ENCODE measurements at places on chromosomes 1 and 21.

- no peak for DNase-seq
Measured at GRCh38 chr1:58721247-58721820, 21.5 kb upstream of the MYSM1 start.

DNA sequence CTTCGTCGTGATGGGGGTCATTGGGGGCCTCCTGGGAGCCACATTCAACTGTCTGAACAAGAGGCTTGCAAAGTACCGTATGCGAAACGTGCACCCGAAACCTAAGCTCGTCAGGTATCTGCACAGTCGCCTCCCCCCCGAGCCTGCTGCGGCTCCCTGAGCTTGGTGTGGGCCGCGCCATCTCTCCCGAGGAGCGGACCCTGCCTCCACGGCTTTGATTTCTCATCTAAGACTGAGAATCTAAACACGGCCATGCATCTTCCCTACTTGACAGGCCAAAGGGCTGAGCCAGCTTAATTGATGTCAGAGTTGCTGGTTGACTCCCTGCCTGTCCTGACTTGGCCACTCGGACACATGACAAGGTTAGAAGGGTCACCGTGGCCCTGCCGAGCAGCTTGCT, 19.1 kb downstream of the NPPA start:
- DNase-seq, result no peak

DNA sequence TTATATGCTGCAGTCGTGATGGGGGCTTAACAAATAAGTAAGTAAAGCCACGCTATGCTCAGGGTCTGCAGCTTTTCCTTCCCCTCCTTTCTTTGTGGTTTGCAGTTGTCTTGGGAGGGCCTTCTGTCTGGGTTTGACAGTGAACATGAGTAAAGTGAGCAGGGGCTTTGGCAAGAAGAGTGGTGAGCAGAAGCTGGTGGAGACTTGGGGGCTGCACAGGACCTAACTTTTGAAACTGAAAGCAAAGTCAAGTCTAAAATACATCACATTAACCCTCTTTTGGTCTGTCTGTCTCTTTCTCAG, 368.6 kb upstream of the VAMP3 start:
- DNase-seq, result no peak

GRCh38 chr21:26154753-26155152, 15.8 kb downstream of the APP start:
- no peak for DNase-seq

DNA sequence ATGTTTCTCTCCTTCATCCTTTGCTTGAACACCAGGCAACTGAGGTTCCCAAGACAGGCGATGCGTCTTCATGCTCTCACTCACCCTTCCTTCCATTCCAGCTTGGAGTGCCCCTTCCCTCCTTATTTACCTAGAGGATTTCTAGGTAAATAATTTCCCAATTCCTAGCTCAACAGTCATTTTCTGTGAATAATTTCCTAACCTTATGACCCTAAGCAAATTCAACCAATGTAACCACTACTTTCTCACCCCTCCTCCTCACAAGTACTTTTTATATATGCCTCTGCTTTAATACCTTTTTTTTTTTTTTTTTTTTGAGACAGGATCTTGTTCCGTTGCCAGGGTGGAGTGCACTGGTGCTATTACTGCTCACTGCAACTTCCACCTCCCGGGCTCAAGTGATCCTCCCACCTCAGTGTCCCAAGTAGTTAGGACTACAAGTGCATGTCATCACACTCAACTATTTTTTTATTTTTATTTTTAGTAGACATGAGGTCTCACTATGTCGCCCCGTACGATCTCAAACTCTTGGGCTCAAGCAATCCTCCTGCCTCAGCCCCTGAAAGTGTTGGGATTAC, 86.7 kb downstream of the USP24 start:
- no peak for DNase-seq

- DNase-seq, result no peak
Measured at GRCh38 chr1:210482945-210483617, 154.4 kb downstream of the HHAT start.

- peak; percentile 47 for DNase-seq
Measured at GRCh38 chr1:2554621-2555387, 1.4 kb upstream of the TNFRSF14 start.

- DNase-seq, result no peak
Measured at GRCh38 chr1:206715120-206715519, 30.4 kb downstream of the MAPKAPK2 start.

DNA sequence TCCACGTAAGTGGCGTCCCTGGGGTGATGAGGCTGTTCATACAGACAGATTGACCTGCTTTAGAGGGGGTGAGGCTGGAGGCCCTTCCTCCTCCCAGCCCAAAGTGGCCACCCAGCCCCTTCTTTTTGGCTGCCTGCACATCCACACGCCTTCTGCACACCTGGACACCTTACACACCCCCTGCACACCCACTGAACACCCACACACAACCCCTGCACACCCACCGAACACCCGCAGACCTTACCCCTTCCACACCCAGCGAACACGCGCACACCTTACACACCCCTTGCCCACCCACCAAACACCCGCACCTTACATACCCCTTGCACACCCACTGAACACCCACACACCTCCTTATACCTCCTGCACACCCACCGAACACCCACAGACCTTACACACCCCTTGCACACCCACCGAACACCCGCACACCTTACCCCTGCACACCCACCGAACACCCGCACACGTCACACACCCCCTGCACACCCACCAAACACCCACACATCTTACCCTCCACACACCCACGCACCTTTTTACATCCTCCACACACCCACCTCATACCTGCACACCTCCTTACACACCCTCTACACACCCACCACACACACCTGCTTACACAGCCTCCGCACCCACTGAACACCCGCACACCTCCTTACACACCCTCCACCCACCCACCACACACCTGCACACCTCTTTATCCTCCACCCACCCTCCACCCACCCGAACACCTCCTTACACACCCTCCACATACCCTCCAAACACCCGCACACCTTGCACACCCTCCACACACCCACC, 37.7 kb downstream of the COQ8A start:
- no peak for DNase-seq

DNA sequence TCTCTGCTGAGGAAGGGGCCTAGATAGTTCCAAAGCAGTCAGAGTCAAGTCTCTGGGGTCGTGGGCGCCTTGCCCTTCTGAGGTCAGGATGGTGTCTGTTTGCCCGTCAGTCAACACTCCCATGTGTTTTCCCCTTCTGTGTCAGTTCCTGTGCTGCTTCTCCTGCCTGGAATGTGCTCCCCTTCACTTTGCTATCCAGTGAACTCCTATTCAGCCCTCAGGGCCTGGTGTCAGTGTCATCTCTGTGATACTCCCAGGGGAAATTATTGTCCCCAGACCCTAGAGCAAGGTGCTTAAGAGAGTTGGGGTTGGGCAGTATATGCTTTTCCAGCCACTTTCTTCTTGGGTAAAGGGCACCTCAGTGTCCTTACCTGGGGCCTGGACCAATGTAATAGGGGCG, 45.8 kb upstream of the SYNC start:
- DNase-seq, result no peak

DNA sequence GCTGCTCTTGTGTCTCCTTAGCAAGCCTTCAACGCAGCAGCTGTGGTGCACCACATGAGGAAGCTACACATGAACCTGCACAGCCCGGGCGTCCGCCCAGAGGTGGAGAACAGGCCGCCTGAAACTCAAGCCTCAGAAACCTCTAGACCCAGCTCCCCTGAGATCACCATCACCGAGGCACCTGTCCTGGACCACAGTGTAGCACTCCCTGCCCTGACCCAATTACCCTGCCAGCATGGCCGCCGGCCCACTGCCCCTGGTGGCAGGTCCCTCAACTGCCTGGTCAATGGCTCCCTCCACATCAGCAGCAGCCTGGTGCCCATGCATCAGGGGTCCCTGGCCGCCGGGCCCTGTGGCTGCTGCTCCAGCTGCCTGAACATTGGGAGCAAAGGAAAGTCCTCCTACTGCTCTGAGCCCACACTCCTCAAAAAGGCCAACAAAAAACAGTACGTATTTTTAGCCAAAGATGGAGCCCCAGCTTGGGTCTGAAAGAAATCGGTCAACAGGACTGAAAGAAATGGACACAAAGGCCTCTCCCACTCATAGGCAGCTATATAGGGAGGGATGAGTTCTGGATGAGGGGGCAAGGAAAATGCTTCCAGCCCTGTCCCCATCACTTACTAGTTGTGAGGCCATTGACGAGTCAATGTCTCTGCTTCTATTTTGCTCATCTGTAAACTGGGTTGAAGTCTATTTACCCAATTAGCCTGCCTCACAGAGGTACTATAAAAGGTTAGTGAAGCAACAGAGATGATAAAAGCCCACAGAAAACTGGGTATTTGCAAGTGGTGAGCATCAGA, 28.5 kb downstream of the CAMK1G start:
- no peak for DNase-seq

- DNase-seq, result no peak
Measured at GRCh38 chr1:63626222-63626621, 33.0 kb downstream of the PGM1 start.

DNA sequence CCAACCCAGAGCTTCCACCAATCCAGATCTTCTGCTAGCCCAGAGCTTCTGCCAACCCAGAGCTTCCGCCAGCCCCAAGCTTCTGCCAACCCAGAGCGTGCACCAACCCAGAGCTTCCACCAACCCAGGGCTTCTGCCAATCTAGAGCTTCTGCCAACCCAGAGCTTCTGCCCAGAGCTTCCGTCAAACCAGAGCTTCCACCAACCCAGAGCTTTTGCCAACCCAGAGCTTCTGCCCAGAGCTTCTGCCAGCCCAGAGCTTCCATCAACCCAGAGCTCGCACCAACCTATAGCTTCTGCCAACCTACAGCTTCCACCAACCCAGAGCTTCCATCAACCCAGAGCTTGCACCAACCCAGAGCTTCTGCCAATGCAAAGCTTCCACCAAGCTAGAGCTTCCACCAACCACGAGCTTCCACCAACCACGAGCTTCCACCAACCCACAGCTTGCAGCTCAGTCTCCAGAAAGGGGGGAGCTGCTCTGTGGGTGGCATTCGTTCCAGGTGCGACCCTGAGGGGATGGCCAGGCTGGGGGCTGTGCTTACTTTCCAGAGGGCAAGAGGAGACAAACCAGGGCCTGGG, 23.8 kb downstream of the CRYAA start:
- no peak for DNase-seq

DNA sequence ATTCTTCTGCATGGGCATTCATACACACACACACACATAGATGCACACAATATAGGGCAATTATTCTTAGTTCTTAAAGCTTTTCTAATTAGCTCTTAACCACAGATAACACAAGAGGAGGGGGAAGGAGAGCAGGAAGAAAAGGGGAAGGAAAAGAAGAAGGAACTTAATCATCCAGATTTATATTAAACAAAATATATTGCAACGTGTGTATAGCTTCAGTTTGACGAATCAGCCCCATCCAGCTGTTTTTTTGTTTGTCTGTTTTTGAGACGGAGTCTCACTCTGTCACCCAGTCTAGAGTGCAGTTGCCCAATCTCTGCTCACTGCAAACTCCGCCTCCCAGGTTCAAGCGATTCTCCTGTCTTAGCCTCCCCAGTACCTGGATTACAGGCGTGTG, 21.7 kb upstream of the ANKRD13C start:
- DNase-seq, result no peak

DNA sequence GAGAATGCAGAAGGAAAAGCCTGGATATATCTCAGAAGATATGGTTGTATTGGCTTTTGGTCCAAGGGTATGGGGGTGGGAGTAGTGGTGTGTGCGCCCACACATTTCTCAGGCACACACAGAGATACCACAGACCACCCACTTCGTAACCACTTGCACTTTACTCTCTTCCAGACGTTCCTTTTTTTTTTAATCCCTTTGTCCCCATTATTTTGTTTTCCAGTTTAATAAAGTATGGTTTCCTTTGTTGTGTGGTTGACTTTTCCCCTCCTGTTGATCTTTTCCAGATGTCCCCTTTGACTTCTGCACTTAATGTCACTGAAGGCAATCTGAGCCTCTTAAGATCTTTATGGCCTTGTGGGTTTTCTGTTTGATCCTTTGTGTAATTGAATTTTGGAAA, 10.5 kb upstream of the TARS2 start:
- no peak for DNase-seq

DNA sequence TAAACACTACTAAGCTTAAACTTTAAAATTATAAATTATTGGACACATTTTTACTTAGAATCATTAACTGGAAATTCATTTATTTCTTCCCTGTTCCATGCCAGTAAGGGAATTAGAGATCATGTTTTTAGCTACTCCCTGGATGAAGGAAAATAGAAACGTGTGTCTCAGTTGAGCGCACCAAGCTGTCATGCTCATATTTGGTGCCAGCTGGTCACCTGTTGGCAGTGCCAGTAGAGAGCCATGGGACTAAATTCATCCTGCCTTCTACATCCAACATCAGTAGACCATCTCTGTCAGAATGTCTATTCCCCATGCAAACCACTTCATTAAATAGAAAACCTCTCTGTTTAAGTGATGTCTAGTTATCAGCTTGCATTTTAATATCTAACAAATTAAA, 17.4 kb upstream of the SLC22A15 start:
- DNase-seq, result no peak

- DNase-seq, result no peak
Measured at GRCh38 chr1:164660775-164661174, 101.8 kb downstream of the PBX1 start.

DNA sequence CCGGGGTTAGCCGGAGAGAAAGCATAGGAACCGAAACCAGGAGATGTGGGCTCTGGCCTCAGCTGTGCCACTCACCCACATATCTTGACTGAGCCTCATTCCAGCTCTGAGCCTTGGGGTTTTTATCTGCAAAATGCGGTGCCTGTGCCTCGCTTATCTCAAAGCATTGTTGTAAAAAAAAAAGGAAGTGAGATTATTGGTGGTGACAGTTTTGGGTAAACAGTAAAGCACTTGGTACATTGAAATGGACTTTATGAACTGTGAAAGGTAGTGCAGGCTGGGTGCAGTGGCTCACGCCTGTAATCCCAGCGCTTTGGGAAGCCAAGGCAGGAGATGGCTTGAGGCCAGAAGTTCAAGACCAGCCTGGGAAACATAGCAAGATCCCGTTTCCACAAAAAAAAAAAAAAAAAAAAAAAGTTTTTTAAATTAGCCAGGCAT, 3.8 kb downstream of the PTAFR start:
- peak; percentile 30 for DNase-seq

DNA sequence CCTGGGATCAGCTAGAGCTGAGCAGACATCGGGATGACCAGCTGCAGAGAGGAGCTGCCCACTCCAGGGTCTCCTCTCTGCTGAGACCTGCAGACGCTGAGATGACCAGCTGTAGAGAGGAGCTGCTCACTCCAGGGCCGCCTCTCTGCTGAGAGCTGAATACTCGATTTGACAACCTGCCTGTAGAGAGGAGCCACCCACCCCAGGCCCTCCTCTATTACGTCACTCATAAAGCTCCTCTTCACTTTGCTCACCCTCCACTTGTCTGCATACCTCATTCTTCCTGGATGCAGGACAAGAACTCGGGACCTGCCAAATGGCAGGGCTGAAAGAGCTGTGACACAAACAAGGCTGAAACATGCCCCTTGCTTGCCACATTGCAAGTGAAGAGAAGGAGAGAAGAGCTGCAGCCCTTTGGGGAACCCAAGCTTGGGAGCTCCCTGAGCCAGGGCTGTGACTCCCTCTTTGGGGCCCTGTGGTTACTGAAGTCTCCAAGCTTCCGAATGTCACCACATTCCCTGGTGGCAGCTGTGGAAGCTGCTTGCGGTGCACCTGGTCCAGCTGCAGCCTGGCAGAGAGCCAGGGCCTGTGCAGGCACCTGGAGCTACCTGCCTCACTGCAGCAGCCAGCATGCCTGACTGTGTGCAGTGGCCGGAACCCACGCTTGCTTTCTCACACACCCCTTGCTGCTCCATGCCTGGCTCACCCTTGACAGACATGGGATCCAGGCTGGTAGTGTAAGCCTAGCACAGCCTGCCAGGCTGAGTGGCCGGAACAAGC, 59.6 kb downstream of the CC2D1B start:
- no peak for DNase-seq

GRCh38 chr1:224559981-224560728, 56.0 kb upstream of the CNIH3 start:
- DNase-seq, result no peak

- no peak for DNase-seq
Measured at GRCh38 chr1:210981490-210981889, 152.5 kb downstream of the KCNH1 start.

Data from T-cell (primary cell).